ENCODE measurements at places on chromosomes 1 and 21. TPM values are rescaled to one million over a fixed set of nuclear protein-coding genes. Genes with fewer than 3 reads are reported as not detected.
A peak's percentile ranks its signal among the peaks of the same experiment; 100 is the strongest.

GRCh38 chr1:7326366-7326765, 444.7 kb upstream of the VAMP3 start:
- peaks cover 6% of the 10 kb centered on the region for H3K36me3 ChIP-seq
- no peaks in the 10 kb centered on the region for H3K4me1 ChIP-seq
- H3K4me3 ChIP-seq: no peak overlapping the region
- no peak for DNase-seq

DNA sequence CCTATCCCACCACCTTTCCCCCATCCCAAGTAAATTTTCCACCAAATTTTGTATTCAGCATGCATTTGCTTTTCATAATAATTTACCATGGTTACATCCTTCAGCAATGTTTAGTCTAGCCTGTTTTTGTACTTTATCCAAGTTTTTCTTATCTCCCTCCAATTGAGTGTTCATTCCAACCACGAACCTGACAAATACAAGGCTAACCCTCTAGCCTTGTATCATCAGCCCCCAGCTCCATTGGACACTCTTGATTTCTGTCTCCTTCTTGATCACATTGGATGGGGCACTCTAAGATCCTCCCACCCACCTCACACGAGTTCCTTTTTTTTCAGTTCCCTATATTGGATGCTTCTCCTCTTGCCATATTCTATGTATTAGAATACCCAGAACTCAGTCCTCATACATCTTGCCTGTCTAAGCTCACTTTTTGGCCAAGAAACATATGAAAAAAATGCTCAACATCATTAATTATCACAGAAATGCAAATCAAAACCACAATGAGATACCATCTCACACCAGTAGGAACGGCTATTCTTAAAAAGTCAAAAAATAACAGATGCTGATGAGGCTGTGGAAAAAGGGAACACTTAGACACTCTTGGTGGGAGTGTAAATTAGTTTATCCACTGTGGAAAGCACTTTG, 40.5 kb upstream of the SLC35F3 start:
- peaks cover 9% of the 10 kb centered on the region for H3K27me3 ChIP-seq
- no peaks in the 10 kb centered on the region for H3K4me1 ChIP-seq
- no peak for DNase-seq
- H3K36me3 ChIP-seq: peaks cover 9% of the 10 kb centered on the region
- H3K27ac ChIP-seq: no peak overlapping the region
- H3K4me3 ChIP-seq: no peak overlapping the region

GRCh38 chr1:233655301-233655740, 41.4 kb downstream of the KCNK1 start:
- no peaks in the 10 kb centered on the region for H3K36me3 ChIP-seq
- H3K27ac ChIP-seq: peak overlapping the region; percentile 17
- peaks cover 8% of the 10 kb centered on the region for H3K27me3 ChIP-seq
- no peak overlapping the region for H3K4me3 ChIP-seq

- peaks cover 44% of the 10 kb centered on the region for H3K4me1 ChIP-seq
- no peaks in the 10 kb centered on the region for H3K27me3 ChIP-seq
- DNase-seq: no peak
These were observed 73.9 kb downstream of the DNTTIP2 start for GRCh38 chr1:93805027-93805610.

- no peak overlapping the region for H3K4me3 ChIP-seq
- no peak for DNase-seq
- H3K4me1 ChIP-seq: peaks cover 8% of the 10 kb centered on the region
- no peak overlapping the region for H3K27ac ChIP-seq
These were observed 186.5 kb downstream of the DYRK1A start for GRCh38 chr21:37553078-37553481.

- no peak overlapping the region for H3K27ac ChIP-seq
- H3K4me1 ChIP-seq: peaks cover 7% of the 10 kb centered on the region
- no peak for DNase-seq
- H3K27me3 ChIP-seq: no peaks in the 10 kb centered on the region
These were observed 84.6 kb downstream of the VPS13D start for GRCh38 chr1:12314333-12314903.

- peak overlapping the region; percentile 21 for H3K4me3 ChIP-seq
- DNase-seq: peak; percentile 44
- peaks cover 15% of the 10 kb centered on the region for H3K4me1 ChIP-seq
- H3K27ac ChIP-seq: no peak overlapping the region
These were observed 18.7 kb downstream of the TMEM53 start for GRCh38 chr1:44655609-44656008.

DNA sequence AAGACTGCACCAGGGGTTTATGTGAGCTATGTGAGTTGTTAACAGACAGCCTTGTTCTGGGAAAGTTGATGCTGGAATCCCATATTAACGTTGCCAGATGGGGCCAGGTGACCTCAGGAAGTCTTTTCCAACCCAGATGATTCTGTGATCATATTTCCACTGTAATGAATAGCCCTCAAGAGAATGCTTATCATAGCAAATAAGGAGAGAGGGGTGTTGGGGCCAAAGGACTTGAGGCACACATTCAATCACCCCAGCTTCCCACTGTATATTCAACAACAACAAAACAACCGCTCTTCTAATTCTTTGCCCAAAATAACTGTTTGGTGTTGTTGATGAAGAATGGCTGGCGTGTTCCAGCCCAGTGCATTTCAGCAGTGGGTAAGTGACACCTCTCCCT, 14.1 kb downstream of the ZNF697 start:
- peaks cover 31% of the 10 kb centered on the region for H3K4me1 ChIP-seq
- no peaks in the 10 kb centered on the region for H3K27me3 ChIP-seq
- H3K36me3 ChIP-seq: peaks cover 5% of the 10 kb centered on the region

DNA sequence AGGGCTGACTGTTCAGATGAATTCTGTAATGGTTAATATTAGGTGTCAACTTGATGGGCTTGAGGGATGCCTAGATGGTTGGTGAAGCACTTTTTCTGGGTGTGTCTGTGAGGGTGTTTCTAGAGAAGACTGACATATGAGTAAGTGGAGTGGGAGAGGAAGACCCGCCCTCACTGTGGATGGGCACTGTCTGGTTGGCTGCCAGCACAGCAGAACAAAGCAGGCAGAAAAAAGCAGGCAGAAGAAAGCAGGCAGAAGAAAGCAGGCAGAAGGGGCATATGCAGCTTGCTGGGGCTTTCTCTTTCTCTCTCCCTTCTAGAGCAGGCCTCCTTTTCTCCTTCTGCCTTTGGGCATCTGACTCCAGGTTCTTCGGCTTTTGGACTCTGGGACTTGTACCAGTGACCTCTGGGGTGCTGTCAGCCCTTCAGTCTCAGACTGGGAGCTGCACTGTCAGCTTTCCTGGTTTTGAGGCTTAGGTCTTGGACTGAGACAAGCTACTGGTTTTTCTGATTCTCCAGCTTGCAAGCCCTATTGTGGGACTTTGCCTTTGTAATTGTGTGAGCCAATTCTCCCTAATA, 42.9 kb upstream of the CD2 start:
- no peak overlapping the region for H3K27ac ChIP-seq
- H3K4me1 ChIP-seq: peaks cover 20% of the 10 kb centered on the region
- no peaks in the 10 kb centered on the region for H3K27me3 ChIP-seq
- no peak for DNase-seq
- H3K4me3 ChIP-seq: no peak overlapping the region

The INTS11 gene
- total RNA-seq: 160 TPM

DNA sequence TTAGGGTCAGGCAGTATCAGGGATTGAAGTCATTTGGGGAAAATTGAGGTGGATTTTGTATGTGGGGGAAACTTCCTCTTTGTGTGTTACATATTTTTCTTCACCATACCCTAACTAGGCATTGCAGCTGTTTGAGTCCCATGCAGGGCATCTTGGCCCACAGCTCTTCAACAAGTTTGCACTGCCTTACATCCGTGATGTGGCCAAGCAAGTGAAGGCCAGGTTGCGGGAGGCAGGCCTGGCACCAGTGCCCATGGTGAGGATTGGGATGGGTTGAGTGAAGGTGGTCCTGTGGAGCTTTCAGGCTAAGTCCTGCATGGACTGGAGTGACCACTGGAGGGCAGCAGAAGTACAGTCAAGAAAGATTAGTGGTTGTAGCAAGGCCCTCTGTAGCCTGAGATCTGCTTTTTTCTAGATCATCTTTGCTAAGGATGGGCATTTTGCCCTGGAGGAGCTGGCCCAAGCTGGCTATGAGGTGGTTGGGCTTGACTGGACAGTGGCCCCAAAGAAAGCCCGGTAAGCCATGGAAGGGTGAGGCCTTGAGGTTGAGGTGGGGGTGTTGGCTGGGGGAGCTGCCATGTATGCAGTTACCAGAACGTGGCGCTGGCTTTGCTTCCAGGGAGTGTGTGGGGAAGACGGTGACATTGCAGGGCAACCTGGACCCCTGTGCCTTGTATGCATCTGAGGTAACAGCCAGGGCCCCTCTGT, 2.4 kb downstream of the UROD start:
- peak overlapping the region; percentile 91 for H3K4me3 ChIP-seq
- peak overlapping the region; percentile 59 for H3K27ac ChIP-seq
- no peaks in the 10 kb centered on the region for H3K36me3 ChIP-seq
- peak; percentile 86 for DNase-seq

The SLAMF8 gene
- not detected for total RNA-seq

DNA sequence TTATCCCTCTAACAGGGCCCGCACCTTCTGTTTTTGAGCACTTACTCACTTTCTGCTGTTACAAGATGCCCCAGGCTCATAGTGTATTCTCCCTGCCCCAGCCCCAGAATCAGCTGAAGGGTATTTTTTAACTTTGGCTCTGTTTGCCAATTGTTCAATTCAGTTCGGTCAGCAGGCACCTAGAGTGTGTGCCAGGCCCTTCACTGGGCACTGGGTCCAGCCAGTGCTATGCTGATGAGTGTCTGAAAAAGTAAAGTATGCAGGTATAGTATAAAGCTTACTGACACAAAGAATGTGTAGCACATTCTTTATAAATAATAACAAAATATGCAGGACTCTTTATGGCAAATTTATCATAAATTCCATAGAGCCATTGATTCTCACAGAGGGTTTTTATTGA, 35.0 kb downstream of the FHAD1 start:
- H3K4me3 ChIP-seq: no peak overlapping the region
- H3K4me1 ChIP-seq: peaks cover under 1% of the 10 kb centered on the region
- H3K27ac ChIP-seq: no peak overlapping the region
- no peaks in the 10 kb centered on the region for H3K36me3 ChIP-seq
- DNase-seq: no peak
- H3K27me3 ChIP-seq: no peaks in the 10 kb centered on the region

DNA sequence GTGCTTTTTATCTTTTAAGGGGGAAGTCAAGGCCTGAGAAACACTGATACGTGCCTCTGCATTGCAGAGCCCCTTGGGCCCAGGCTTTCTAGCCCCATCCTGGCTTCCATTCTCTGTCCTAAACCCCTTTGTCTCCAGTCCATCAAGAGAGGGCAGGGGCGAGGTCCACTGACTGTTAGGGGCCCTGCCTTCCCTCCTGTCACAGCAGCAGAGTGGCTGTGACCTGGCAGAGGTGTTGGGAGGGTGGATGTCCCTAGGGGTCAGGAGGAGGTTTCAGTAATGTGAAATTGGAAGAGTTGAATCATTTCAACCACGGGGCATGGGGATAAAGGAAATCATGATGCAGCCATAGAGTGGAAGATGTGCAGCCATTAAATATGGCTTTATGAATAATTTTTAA, 24.0 kb downstream of the SOX13 start:
- no peaks in the 10 kb centered on the region for H3K27me3 ChIP-seq
- no peaks in the 10 kb centered on the region for H3K36me3 ChIP-seq
- H3K4me3 ChIP-seq: peak overlapping the region; percentile 6
- DNase-seq: no peak
- H3K27ac ChIP-seq: peak overlapping the region; percentile 79

- H3K4me1 ChIP-seq: peaks cover 11% of the 10 kb centered on the region
- H3K27ac ChIP-seq: no peak overlapping the region
- H3K27me3 ChIP-seq: peaks cover 19% of the 10 kb centered on the region
- no peak overlapping the region for H3K4me3 ChIP-seq
- no peak for DNase-seq
- no peaks in the 10 kb centered on the region for H3K36me3 ChIP-seq
These were observed 56.8 kb upstream of the HNRNPU start for GRCh38 chr1:244920911-244921761.

DNA sequence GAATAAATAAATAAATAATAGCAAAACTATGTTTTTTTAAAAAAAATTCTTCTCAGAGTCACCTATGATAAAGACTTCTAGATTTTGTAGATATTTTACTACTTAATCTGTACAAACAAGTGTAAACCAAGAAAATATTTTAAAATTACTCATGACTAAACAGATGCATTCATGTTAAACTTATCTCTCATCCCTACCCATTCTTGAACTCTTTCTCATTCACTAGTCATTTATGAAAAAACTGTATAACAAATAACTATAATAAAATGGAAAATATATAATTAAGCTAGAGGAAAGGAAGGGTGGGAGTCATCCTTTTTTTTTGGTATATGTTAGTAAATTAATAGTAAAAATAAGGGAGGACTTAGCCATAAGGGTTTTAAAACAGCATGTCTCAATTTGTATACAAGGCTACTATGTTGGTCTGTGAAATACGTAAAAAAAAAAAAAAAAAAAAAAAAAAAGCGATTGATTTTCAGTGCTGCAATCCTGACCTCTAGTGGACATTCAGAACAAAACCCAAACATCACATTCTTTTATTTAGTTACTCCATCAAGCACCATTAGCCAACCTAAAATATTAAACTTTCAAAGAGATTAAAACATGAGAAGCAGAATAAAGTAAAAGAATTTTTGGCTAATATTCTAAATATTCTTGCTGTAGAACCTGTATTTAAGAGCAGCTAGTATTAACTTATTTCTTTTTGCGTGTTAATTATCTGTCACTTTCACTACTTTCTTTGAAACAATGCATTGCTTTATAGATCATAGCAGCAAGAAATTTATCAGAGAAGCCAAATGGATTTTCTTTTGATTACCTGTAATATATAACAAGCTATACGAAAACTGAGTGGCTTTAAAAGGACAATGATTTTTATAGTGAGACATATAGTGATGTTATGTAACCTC, 255.8 kb upstream of the CACYBP start:
- H3K27me3 ChIP-seq: no peaks in the 10 kb centered on the region
- H3K36me3 ChIP-seq: no peaks in the 10 kb centered on the region
- no peak overlapping the region for H3K4me3 ChIP-seq

The SNAPIN gene
- total RNA-seq: 52.8 TPM

- DNase-seq: no peak
- peaks cover 37% of the 10 kb centered on the region for H3K4me1 ChIP-seq
- no peak overlapping the region for H3K4me3 ChIP-seq
- peaks cover 19% of the 10 kb centered on the region for H3K27me3 ChIP-seq
- no peaks in the 10 kb centered on the region for H3K36me3 ChIP-seq
These were observed 3.0 kb downstream of the TIAM1 start for GRCh38 chr21:31340942-31341487.

GRCh38 chr1:212166644-212167043, 118.6 kb upstream of the PPP2R5A start:
- no peaks in the 10 kb centered on the region for H3K4me1 ChIP-seq
- H3K27me3 ChIP-seq: no peaks in the 10 kb centered on the region
- no peak overlapping the region for H3K27ac ChIP-seq

GRCh38 chr1:204565617-204566582, 49.7 kb downstream of the MDM4 start:
- no peaks in the 10 kb centered on the region for H3K36me3 ChIP-seq
- H3K4me1 ChIP-seq: peaks cover 13% of the 10 kb centered on the region
- H3K4me3 ChIP-seq: no peak overlapping the region
- peak overlapping the region; percentile 4 for H3K27ac ChIP-seq
- H3K27me3 ChIP-seq: no peaks in the 10 kb centered on the region

The TRIM45 gene
- total RNA-seq: 16.6 TPM

The SAMD11 gene
- not detected for total RNA-seq
